ENCODE measurements at places on chromosomes 12 and 14.

GRCh38 chr12:126811391-126811790, 1455.6 kb upstream of the TMEM132C start:
- no peak for DNase-seq

GRCh38 chr12:15208140-15208539, 13.1 kb downstream of the RERG start:
- peak; percentile 37 for DNase-seq

GRCh38 chr12:25502118-25502517, 51.0 kb downstream of the LMNTD1 start:
- DNase-seq: no peak

- no peak for DNase-seq
Measured at GRCh38 chr12:112239020-112239419, 113.7 kb downstream of the TRAFD1 start.

- no peak for DNase-seq
Measured at GRCh38 chr14:95770777-95771176, 56.9 kb upstream of the TCL1A start.

DNA sequence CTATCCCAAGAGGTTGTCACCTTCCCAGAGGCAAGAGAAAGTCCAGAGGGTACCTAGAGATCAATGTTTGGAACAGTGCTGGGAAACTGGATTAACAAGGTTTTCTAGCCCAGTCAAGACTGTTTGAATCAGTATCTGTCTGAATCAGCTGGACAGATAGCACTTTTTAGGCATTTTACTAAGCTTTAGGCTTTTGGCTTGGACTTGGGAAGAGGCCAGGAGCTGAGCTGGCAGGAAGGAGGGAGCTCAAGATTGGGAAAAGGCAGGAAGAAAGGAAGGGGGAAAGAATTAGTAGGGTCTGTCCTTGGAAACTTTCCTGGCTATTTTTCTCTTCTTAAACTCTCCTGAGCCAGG, 8.3 kb downstream of the IKZF4 start:
- DNase-seq: no peak

GRCh38 chr12:116141833-116142162, 135.7 kb downstream of the MED13L start:
- DNase-seq: no peak

DNA sequence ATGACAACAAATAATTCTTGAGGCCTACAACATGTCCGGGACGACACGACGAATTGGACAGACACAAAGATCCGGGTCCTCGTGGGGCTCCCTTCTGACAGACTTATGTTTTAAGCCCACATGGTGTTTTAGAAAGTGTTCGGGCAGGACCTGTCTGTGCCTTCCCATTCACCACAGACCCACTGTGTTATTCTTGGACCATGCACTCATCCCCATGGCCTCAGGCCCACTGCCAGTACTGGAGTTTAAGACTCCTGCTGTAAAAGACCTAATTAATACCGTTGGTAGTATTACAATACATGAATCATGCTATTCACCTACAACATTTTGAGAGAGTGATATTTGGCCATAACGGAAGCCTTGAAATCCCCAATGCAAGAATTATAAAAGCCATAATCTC, 20.0 kb downstream of the SLC15A4 start:
- DNase-seq: no peak

- DNase-seq: no peak
Measured at GRCh38 chr14:24954700-24955037, 95.3 kb downstream of the STXBP6 start.

DNA sequence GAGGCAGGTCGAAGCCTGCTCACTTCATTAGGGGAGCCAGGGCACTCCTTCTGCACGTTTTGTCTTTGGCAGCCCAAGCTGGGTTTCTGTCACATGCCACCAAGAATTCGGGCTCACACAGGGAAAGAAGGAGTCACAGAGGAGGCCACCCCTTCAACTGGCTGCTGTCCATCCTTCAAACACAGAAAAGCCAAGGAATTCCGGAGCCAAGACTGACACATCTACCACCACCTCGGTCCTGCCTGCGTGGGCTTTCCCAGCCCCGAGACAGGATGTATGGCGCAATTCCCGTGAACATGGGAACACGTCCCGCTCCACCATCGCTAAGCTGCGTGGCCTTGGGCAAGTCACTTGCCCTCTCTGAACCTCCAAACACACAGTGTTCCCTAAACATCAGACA, 70.4 kb downstream of the NCOR2 start:
- peak; percentile 71 for DNase-seq

GRCh38 chr12:7075939-7076338, 15.4 kb downstream of the C1S start:
- DNase-seq: peak; percentile 66

DNA sequence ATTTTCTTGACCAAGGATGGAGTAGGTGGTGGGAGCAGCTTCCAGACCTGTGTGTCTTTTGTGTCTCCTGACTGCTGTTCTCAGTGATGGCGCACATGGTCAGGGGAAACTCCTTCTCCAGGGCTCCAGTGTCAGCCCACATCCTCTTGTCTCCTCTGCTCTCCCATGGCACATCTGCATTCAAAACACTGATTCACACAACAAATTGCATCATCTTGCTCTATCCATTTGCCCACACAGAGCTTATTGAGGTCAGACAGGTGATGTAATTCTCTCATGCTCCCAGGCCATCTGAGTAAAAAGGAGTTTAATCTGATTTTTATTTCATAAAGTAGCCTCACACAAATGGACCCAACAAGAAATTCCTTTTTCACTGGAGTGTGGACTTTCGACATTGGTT, 21.8 kb upstream of the TMEM132C start:
- DNase-seq: no peak

- no peak for DNase-seq
Measured at GRCh38 chr14:39868949-39869348, 436.7 kb upstream of the FBXO33 start.

DNA sequence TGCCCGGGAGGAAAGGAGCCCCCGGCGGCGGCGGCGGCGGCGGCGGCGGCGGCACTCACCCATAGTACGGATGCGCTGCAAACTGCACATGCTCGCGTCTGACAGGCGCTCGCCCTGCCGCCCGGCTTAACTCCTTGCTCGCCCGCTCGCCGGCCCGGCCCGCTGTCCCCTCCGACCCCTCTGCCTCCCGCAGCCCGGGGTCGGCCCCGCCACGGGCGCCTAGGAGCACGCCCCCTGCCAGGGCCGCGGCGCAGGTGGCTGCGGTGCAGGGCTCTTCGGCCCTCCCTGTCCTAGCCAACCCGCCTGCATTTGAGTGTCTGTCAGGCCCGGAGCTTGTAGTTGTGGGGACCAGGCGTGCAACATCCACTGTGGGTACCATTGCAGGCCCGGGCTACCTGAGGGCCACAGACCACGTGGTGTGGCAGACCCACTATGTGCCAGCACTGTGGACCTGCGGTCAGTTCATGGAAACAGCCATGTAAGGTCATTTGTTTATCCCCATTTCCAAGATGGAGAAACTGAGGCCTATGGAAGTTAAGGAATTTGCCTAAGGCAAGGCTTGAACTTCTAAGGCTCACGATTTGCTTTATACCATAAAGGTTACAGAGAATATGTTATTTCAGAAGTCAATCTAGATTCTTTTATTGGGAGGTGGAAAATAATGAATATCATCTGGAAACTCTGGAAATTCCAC, 17.6 kb upstream of the PLEKHH1 start:
- no peak for DNase-seq

DNA sequence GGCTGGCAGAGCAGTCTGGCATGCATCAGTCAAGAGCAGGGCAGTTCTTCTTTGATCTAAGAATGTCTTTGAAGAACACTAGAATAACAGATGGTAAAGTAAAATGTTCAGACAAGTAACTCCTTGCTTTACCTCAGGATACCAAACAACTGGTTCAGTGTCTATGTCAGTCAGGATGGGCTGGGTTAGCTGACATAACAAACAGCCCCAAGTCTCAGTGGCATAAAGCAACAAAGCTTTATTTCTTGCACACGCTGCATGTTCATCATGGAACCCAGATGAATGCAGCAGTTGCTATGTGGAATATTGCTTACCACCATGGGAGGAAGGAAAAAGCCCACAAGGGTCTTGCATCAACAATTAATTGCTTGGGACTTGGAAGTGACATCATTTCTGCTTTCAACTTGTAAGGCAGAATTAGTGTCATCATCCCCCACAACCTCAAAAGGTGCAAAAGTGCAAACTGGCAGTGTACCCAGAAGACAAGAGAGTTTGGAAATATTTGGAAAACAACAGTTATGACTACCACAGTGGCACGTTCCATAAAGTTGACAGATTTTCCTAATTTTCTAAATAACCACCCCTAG, 21.2 kb downstream of the GPRC5D start:
- DNase-seq: no peak

GRCh38 chr14:91910196-91910595, 37.3 kb downstream of the FBLN5 start:
- DNase-seq: no peak

DNA sequence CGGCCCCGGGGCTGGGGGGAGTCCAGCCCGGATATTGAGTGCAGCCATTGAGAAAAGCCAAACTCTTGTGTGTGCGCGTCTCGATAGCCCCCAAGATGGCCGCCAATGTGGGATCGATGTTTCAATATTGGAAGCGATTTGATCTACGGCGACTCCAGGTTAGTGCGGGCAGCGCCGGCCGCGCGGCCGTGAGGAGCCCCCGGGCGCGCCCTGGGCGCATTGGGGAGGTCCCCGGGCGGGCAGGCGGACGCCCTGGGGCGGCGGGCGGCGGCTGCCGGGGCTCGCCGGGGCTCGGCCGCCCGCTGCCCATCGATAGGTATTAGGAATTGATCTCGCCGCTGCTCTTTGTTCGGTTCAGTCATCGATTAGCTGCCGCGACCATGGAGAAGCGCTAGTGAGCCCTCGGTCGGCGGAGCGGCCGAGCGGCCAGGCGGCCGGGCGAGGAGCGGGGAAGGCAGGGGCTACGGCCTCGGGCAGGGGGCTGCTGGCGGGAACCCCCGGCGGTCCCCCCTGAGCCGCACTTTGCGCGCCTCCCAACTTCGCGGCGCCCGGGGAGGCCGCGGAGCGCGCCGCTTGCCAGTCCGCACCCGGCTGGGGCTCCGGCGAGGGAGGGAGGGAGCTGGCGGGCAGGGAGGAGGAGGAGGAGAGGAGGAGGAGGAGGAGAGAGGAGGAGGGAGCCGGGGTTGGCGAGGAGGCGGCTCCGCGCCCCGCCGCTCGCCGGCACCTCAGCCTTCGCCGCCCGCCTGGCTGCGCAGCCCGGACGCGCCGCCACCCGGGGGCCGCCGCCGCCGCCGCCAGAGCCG, 113.9 kb upstream of the MYL2 start:
- no peak for DNase-seq

DNA sequence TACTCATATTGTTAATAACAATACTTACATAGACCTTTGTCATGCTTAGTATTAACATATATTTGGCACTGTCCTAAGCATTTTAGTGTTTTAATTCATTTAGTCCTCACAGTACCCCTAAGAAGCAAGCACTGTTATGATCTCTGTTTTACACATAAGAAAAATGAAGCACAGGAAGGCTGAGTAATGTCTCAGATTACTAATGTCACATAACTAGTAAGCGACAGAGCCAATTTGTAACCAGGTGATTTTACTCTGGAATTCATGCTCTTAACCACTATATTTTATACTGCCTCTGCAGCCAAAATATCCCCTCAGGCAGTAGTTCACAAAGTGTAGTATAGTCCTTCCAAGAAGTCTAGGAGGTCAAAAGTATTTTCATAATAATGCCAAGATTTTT, 20.3 kb downstream of the TMEM253 start:
- no peak for DNase-seq

GRCh38 chr12:126362964-126363363, 1297.7 kb downstream of the AACS start:
- DNase-seq: no peak

DNA sequence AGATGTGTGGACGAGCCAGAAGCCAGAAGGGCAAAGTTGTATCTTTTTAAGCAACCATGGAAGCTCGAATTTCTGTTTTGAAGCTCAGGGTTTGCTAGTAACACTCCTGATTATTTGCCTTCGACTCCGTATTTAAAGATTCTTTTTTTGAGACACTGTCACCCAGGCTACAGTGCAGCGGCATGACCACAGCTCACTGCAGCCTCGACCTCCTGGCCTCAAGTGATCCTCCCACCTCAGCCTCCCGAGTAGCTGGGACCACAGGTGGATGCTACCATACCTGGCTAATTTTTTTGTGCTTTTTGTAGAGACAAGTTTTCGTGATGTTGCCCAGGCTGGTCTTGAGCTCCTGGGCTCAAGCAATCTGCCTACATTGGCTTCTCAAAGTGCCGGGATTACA, 18.7 kb upstream of the OASL start:
- DNase-seq: no peak

GRCh38 chr14:76955575-76956315, 72.8 kb downstream of the IRF2BPL start:
- peak; percentile 96 for DNase-seq

DNA sequence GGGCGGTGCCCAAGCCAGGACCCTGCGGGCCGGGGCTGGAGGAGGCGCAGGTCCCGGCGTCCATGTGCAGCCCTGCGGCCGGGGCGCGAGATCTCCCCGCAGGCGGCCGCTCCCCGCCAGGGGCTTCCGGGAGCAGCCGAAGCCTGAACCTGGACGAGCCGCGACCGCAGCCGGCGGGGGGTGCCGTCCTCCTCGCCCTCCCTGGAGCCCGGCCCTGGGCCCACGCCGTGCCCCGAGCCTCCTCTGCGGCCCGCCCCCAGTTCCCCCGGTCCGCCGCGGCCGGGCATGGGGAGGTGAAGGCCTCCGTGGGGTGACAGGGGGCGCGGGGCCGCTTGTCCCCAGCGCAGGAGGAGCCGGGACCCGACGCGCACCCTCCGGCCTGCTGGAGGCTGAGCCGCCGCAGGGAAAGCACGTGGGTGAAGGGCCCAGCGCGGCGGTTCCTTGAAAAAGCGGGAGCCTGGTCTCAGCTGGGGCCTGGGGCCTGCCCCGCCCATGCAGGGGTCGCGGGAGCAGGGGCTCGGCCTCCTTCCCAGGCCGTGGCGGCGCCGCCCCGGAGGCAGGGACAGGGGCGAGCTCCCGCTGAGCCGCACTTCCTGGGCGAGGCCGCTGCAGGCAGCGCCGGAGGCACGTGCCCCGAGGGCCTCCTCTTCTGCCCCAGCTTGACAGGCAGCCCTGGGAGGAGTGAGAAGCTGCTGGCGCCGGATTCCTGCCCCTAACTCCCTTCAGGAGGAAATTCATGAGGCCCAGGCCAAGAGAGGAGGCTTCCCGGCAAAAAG, 55.6 kb upstream of the PPP2R5C start:
- peak; percentile 30 for DNase-seq

DNA sequence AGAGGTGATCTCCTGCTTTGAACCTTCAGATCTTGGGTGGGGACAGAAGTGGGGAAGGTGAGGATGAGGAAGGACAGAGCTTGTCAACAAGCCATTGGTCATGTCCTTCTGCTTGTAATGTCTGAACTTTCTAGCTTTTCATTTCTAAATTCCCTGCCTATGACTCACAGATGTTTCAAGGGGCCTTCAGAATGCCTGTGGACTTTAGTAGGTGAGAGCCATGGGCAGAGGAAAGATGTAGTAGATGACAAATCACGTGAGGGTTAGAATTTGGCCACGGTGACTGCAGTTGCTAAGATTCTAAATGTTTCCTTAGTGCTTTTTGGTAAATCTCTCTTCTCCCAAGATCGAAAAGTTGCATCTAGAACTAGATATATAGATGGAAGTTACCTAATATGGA, 18.7 kb upstream of the CREBL2 start:
- peak; percentile 26 for DNase-seq

DNA sequence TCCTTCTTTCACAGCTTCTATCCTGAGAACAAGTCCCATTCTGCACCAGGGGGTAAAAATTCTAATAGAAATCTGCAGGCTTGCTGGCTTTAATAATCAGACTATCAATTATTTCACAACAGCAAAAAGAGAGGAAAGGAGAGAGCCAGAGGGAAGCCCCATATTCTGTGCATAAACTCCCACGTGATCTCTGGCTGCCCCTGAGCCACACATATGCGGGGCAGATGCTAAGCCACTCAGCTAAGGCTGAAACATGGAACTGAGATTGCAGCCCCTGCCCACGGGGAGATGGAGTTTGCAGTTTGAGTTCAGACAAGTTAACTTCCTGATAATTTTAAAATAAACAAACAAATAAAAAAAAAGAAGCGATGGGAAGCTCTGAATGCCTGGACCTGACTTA, 254.4 kb upstream of the CCDC196 start:
- DNase-seq: no peak

Measured in mesenchymal stem cell (in vitro differentiated cells and primary cell).